ENCODE measurements at places on chromosomes 7 and 10.

DNA sequence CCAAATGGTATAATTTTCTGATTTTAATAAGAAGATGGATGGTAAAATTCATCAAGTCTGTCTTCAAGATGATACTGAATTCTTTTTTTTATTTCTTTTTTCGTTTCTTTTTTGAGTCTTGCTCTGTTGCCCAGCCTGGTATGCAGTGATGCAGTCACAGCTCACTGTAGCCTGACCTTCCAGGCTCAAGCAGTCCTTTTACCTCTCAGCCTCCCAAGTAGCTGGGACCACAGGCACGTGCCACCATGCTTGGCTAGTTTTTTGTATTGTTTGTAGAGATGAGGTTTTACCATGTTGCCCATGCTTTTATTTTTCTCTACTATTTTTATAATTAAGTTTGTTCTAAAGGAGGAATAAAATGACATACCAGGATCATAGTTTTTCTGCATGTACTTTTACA, 52.1 kb upstream of the HELLS start:
- DNase-seq = no peak

DNA sequence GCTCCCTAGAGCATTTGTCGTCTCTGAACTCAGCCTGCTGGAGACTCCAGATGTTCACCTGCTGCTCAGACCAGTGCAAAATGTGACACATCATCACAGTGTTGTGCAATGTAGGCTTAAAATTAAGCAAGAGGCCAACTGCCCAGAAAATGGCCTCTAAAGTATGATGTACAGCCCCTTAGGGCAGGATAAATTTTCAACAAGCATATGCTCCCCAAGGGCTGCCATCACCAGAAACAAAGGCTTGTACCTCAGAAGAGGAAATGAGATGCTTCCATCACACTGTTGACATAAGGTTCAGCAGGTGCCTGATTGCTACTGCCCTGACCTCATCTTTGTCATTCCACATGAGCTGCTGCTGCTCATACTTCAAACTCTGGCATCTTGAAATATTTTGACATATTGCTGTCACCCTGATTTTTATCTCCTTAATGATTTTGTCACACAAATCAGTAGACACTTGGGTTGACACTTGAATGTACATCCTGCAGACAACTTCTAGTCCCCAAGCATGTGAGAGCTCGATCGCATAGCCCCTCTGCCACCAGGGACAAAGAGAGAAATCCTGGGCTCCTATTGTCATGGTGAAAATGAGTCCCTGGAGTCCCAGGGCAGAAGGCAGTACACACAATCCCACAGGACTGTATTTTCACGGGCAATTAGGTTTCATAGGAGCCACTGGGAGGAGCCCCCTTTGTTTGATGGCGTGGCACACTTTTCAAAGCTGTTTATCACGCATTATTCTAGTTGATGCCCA, 219.7 kb upstream of the STK17A start:
- DNase-seq = no peak

GRCh38 chr7:48899932-48900331, 24.4 kb upstream of the CDC14C start:
- no peak for DNase-seq

DNA sequence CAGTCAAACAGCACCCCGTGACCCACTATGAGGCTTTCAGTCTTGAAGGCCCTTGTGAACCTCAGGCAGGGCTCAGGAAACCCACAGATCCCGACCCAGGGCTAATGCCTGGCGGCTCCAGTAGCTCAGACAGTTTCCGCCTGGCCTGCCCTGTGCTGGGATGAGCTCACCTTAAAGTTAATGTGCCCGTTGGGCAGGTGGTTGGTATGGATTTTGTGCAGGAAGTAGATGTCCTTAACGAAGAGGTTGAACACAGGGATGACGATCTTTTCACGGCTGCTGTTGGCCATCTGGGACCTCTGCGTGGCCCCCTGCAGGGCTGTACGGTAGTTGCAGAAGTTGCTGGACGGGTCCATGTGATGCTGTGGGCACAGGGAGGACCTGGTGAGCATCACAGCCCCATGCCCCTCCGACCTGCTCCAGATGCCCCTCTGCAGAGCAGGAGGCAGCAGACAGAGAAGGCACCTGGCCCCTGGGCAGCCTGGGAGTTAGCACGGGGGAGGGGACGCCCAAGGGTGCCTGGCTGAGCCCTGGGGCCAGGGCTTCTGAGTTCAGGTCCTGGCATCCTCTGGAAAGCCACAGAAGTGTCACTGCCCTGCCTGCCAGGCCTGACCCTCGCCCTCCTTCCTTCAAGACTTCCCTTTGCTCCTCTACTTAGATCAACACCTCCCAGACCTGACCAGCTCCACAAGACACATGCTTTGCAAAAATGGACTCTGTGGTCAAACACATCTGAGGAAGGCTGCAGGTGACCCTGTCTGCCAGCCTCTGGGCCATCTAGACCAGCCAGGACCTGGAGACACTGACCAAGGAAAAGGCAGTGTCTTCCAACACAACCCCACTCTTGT, 59.8 kb downstream of the CSGALNACT2 start:
- DNase-seq = peak; percentile 46

- DNase-seq = peak; percentile 81
Measured at GRCh38 chr10:3935141-3935540, 150.1 kb upstream of the KLF6 start.

- no peak for DNase-seq
Measured at GRCh38 chr7:127967281-127967680, 64.0 kb downstream of the LRRC4 start.
